ENCODE measurements at places on chromosomes 2 and 18. TPM values are rescaled to one million over a fixed set of nuclear protein-coding genes. Genes with fewer than 3 reads are reported as not detected.
A peak's percentile ranks its signal among the peaks of the same experiment; 100 is the strongest.

The TSPYL6 gene
- not detected for total RNA-seq

The EVA1A gene
- total RNA-seq, result not detected

The GPD2 gene
- 11.3 TPM for total RNA-seq

The TMEM150A gene
- total RNA-seq, result 4.9 TPM

The C1QL2 gene
- total RNA-seq, result not detected

The ASXL3 gene
- not detected for total RNA-seq

DNA sequence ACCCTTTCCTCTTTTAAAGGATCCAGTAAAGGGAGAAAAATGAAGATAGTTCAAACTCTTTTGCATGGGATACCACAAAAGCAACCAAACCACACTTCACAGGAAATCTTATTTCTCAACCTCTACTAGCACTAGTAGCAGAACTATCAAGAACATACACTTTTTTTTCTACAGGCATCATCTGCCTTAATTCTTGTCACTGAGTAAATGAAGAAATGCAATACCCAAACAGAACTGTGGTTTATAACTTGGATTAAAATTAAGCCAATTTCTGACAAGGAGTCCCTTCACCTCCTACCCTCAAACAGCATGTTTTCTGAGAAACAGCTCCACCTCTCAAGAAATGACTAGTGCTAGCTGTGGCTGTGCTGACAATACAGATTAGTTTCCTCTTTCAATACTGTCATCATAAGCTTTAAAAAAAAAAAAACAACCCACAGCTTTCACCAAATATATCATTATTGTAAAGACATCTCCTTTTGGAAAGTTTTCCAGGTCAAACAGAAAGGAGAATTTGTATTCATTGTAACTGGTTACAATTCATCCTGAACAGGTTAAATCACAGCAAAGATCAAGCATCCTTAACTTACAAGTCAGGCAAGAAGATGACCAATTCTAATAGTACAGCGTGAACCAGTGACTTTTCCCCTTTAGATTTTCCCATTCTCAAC is 44.4 kb downstream of the PTPN2 start:
- H3K27me3 ChIP-seq, result no peaks in the 10 kb centered on the region
- no peak for DNase-seq
- peaks cover 58% of the 10 kb centered on the region for H3K4me1 ChIP-seq
- H3K36me3 ChIP-seq, result peaks cover 10% of the 10 kb centered on the region
- H3K27ac ChIP-seq, result peak overlapping the region; percentile 83

DNA sequence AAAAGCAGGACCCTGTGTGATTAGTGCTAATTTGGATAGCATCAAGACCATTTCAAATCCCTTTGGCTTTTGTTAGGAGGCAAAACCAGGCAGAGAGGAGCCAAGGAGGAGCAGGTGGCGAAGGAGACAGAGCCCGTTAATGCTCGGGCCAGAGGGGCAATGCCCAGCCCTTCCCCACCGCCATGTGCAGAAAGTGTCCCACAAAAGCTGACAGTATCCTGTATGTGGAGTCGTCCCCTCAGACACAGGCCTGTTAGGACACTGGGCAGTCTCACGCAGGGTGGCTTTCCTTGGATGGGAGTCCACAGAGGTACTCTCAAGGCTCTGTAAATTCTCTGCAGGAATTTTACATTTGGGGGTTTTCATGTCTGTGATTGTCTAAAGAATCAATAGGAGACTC is 44.8 kb upstream of the TFCP2L1 start:
- no peaks in the 10 kb centered on the region for H3K27me3 ChIP-seq
- no peaks in the 10 kb centered on the region for H3K36me3 ChIP-seq

DNA sequence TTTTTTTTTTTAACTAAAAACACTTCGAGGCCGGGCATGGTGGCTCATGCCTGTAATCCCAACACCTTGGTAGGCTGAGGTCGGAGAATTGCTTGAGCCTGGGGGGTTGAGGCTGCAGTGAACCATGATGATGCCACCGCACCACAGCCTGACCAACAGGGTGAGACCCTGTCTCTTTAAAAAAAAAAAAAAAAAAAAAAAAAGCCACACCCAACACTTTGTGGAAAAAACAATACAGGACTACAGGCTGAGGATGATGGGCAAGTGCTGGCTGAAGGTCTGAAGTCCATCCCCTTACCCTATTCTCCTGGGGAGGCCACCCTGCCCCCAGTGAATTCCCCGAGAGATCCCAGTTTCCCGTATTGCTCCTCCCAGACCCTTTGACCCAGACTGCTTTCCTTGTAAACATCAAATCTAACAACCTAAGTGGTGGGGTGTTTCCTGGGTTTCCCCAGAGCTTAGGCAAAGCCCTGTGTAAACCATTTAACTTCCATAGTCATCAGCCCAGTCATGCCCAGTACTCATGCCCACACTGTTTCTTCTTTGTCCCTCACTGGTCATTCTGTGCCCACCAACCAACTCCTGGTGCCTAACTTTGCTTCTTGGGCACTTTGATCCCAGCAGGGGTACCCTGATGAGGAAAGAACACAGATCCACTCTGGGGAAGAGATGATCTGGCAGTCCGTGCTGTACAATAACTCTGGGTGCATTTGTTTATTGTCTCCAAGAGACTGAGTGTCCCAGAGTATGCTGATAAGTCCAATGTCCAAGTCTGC is 5.8 kb upstream of the TMEM37 start:
- H3K36me3 ChIP-seq, result no peaks in the 10 kb centered on the region
- peaks cover 1% of the 10 kb centered on the region for H3K27me3 ChIP-seq
- no peaks in the 10 kb centered on the region for H3K4me1 ChIP-seq

- H3K27me3 ChIP-seq, result no peaks in the 10 kb centered on the region
- no peak overlapping the region for H3K27ac ChIP-seq
- H3K4me3 ChIP-seq, result no peak overlapping the region
- no peak for DNase-seq
- H3K36me3 ChIP-seq, result no peaks in the 10 kb centered on the region
Observed at GRCh38 chr18:39494211-39494896, 1928.8 kb upstream of the CELF4 start.
